ENCODE measurements at places on chromosomes 5 and 9.

DNA sequence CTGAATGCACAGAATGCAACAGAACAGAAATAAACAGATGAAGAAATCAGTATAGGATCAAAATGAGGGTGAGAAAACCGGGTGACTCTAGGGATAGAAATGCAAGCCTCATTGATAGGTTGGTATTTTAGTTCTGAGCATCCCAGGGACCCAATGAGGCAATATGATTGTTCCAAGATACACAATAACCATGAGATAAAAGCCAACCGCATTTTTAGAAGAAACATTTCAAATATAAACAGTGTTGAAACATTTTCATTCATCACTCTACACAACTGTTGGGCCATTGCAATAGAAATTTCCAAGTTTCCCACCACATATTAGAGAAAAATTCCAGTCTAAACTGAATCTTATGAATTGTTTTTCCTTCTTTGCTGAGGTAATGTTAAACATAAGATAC is 452.3 kb upstream of the PTGER4 start:
- no peak for DNase-seq

DNA sequence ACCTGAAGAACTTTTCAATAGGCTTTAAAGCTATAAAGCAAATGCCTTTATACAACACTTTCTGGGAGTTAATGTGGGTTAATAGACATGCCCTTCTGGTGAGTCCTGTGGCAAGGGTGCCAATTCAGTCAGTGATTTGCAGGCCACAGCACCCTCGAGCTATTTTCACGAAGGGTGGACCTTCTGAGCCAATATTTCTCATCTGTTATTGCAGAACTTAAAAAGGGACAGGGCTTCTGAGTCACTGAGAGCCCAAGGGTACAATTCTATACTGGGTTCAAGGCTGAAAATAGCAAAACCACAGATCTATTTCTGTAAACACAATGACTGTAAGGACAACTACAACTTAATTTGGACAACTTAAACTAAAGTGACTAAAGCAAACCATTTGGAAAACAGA is 92.8 kb downstream of the GABRG2 start:
- no peak for DNase-seq

DNA sequence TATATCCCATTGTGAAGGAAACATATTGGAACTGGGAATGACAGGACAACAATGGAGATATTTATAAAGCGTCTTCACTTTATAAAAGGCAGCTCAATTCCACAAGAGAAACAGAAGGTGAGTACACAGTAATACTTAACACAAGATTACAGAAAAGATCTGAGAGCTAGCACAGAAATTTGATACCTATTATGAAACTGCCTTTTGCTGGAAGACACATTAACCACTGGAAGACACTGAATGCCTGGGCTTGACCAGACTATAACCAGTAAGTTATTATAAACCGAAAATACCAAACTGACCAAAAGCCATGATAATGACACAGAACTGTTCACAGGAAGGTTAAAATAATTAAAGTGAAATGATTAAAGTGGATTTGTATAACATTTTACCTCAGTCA is 195.4 kb downstream of the NR2F1-AS1 start:
- DNase-seq = no peak

- DNase-seq = no peak
These were observed 1802.5 kb downstream of the EFNA5 start for GRCh38 chr5:105868038-105868780.

- DNase-seq = no peak
These were observed 61.5 kb downstream of the TSTD2 start for GRCh38 chr9:97571664-97572063.

GRCh38 chr9:77251050-77251449 is 73.7 kb downstream of the VPS13A start:
- DNase-seq = no peak

GRCh38 chr5:22314548-22314947 is 538.6 kb downstream of the CDH12 start:
- no peak for DNase-seq

- DNase-seq = no peak
These were observed 129.6 kb upstream of the CNTLN start for GRCh38 chr9:17005056-17005823.

DNA sequence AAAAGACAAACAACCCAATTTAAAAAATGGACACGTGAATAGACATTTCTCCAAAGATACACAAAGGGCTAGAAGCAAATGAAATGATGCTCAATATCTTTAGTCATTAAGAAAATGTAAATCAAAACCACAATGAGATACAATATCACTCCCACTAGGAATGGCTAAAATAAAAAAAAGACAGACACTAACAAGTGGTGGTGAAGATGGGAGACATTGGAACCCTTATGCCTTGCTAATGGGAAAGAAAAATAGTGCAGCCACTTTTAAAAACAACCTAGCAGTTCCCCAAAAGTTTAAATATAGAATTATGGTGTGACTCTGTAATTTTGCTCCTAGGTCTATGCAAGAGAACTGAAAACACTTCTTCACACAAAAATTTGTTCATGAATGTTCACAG is 40.7 kb downstream of the SH3TC2 start:
- no peak for DNase-seq

GRCh38 chr5:154830596-154830995 is 19.8 kb downstream of the FAXDC2 start:
- DNase-seq = no peak

GRCh38 chr5:142017832-142018427 is 5.1 kb upstream of the GNPDA1 start:
- DNase-seq = no peak

GRCh38 chr9:87850391-87850790 is 32.3 kb upstream of the SPATA31E1 start:
- no peak for DNase-seq

- no peak for DNase-seq
These were observed 465.0 kb downstream of the BNC2 start for GRCh38 chr9:16405421-16405820.

GRCh38 chr9:36191290-36191645 is 547 bp downstream of the CLTA start:
- no peak for DNase-seq

DNA sequence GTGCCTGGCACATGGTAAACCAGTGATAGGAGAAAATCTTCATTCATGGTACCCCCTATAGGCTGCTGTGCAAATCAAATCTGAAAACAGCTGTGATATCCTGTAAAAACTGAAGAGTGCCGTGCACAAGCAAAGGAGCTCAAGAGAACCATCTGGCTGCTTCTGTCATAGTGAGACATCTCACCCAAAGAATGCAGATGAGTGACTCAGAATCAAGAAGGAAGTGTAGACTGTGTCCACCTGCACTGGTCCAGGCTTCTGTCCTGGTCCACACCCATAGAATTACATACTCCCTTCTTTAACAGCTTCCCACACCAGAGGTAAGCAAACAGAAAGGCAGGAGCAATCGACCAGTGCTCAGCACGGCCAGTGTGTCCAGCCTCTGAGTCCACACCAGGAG is 195.9 kb downstream of the ASTN2 start:
- no peak for DNase-seq

GRCh38 chr5:177503351-177504085 is 6.1 kb downstream of the DOK3 start:
- DNase-seq = no peak

GRCh38 chr9:3884736-3885135 is 358.9 kb upstream of the RFX3 start:
- no peak for DNase-seq

- DNase-seq = no peak
These were observed 52.9 kb upstream of the MIER3 start for GRCh38 chr5:57004800-57005199.

DNA sequence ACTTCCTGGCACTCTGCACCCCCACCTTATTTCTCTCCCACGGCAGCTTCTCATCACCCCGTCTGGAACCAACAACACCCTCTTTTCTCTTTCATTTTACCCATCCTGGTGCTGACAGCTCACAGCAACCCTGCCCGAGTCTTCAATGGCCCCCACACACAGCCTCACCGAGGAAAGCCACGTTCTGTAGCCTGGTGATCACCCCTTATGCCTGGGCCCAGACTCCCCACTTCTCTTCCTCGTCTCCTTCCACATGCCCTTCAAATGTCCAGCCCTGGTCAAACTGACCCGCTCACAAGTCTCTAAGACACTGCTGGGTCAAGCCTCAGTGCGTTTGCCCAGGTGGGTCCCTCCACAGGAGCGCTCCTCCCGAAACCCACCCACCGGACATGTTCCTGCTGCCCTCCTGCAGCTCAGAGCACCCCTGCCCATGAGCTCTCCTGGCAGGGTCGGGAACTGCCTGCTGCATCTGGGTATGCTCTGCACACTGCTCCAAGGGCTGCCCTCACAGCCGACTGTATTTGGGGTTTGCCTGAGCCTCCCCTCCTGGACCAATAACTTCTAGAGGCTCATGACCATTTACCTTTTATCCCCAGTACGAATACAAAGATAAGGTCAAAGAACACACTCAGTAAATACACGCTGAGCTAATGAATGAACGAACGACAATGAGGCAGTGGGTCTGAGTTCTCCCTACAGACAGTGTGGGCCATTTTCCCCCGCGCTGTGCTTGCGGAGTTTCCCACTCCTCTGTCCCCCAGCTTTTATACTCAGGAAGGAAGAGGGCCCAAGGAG is 154.7 kb upstream of the PHYKPL start:
- DNase-seq = no peak

DNA sequence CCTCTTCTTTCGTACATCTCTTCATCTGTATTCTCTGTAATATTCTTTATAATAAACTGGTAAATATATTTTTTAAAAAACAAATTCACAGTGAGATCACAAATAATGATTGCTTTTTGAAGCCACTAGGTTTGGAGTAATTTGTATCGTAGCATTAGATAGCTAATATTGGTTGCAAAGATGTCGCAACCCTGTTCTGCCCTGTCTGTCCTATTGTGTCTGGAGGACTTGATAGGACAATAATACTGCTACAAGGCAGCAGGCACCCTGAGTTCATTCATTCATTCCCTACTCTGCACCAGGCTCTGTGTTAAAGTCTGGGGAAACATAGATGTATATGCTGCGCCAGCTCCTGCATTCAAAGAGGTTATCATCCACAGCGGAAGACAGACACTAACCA is 206.7 kb upstream of the KLF4 start:
- DNase-seq = no peak

DNA sequence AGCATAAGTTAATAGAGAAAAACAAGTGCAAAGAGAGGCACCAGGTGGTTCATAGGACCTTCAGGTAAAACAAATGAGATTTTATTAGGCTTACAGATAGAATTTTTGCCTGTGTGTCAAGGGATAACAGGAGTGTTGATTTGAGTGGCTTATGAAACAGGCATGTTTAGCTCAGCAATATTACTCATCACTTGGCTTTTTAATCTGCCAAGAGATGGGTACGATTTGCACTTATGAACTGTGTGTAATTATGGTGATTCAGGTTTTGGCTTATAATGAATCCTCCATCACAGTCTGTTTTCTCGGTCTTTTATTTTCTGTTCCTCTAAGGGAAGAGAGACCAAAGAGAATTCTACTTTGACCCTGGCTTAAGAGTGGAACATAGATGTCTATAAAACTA is 199.3 kb downstream of the DMRTA1 start:
- DNase-seq = no peak

GRCh38 chr5:109506556-109506955 is 96.8 kb upstream of the PJA2 start:
- DNase-seq = no peak

- no peak for DNase-seq
These were observed 117.5 kb upstream of the BOD1 start for GRCh38 chr5:173733831-173734501.

DNA sequence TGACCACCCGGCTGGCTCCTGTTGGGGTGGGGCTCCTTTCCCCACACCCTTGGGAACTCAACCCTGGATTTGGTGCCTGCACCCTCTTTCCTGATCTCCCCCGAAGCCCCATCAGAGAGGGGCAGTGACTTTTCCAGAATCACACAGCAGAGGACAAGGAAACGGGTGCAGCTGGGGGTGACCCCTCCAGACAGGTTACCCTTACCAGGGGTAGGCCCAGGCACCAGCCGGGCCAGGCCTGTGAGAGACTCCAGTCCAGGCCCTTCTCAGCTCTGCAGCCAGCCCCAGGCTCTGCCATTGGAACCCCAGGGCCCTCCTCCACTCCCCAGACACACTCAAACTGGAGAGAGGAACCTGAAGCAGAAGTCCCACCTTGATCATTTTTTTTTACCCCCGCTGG is 19.0 kb upstream of the PHYHD1 start:
- no peak for DNase-seq

- DNase-seq = no peak
These were observed 103.6 kb downstream of the PIK3R1 start for GRCh38 chr5:68318955-68319705.

DNA sequence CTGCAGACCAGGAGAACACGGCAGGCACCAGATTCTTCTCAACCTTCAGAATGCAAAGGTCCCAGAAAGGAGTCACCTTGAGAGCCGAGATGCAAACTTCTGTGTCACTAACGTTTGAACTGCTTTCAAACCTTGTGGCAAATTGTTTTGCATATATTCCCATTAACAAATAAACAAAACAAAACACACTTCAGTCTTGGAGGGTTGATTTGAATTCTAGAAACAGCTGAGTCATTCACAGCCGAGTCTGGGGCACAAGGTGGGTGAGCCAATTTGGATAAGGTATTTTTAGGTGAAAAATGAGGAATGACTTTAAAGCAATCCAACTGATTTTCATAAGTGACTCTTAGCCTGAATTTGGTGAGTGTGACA is 38.8 kb upstream of the ANKRD33B start:
- DNase-seq = no peak

DNA sequence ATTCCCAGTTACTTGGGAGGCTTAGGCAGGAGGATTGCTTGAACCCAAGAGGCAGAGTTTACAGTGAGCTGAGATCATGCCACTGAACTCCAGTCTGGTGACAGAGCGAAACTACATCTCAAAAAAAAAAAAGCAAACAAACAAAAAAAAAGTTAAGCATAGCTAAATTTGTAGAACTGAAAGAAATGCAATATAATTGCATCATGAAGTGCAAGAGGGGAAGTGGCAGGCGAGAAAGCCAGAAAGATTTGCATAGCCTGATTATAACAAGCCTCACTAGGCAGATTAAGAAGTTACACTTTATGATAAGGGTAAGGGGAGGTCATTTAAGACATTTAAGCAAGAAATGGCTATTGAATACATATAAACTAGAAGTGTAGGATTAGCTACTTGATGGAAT is 187.1 kb downstream of the EDIL3 start:
- no peak for DNase-seq

DNA sequence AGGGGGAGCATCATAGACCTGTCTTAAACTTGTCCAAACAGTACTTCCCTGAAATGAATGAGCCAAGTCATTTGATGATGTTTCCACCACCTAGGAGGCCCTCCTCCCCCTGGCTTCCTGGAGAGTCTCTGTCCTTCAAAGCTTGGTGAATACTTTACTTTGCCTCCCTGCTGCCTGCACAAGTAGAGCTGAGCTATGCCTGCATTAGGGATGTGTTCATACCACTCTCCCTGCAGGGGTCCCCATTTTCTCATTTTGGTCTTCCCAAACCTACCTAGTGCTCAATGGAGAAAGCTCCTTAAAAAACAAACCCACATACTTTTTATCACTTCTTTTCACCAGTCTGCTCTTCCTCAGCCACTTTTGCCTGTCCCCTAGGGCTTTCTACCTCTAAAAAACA is 7.7 kb downstream of the CCNI2 start:
- DNase-seq = no peak
